ENCODE measurements at places on chromosomes 1 and 21. TPM values are rescaled to one million over a fixed set of nuclear protein-coding genes. Genes with fewer than 3 reads are reported as not detected.

The OR11L1 gene
- total RNA-seq: not detected

The OR6N1 gene
- total RNA-seq: not detected

The COL18A1 gene
- 30.5 TPM for total RNA-seq

The TTC24 gene
- total RNA-seq: not detected

The TESK2 gene
- 1.3 TPM for total RNA-seq

The GMEB1 gene
- total RNA-seq: 8.1 TPM

The MMEL1 gene
- not detected for total RNA-seq

The OR2T35 gene
- total RNA-seq: not detected

The B3GALT6 gene
- 52.5 TPM for total RNA-seq

The TRPM2 gene
- total RNA-seq: 0.13 TPM

The ANXA9 gene
- total RNA-seq: not detected

The CFHR2 gene
- total RNA-seq: not detected

The CD101 gene
- total RNA-seq: not detected

The LCE3D gene
- total RNA-seq: not detected

The MPL gene
- total RNA-seq: not detected

The LTN1 gene
- 26.0 TPM for total RNA-seq

The CFAP107 gene
- total RNA-seq: not detected

The FCRLB gene
- total RNA-seq: 14.5 TPM

The PLA2G2D gene
- not detected for total RNA-seq

The LRRC8C gene
- 5.7 TPM for total RNA-seq

The IFNAR1 gene
- 24.0 TPM for total RNA-seq

The CTH gene
- 20.6 TPM for total RNA-seq

The C2CD2 gene
- total RNA-seq: 11.5 TPM

The TRIM33 gene
- total RNA-seq: 17.6 TPM

The OR10K2 gene
- not detected for total RNA-seq

The HCRTR1 gene
- not detected for total RNA-seq

The KCNJ10 gene
- not detected for total RNA-seq

The NBPF10 gene
- 2.3 TPM for total RNA-seq

The CD2 gene
- total RNA-seq: not detected

The MAP1LC3C gene
- total RNA-seq: not detected

The CLDN19 gene
- total RNA-seq: not detected

The SLC27A3 gene
- total RNA-seq: 11.4 TPM

The MDM4 gene
- 12.6 TPM for total RNA-seq

The ADAMTS1 gene
- total RNA-seq: 166 TPM

The DENND2C gene
- total RNA-seq: 6.8 TPM

The SYT11 gene
- total RNA-seq: 28.5 TPM

The CAMSAP2 gene
- total RNA-seq: 52.6 TPM

Data from GM23248 (cell line).